Effector CD8-positive, alpha-beta T cell (primary cell): ENCODE measurements at places on chromosomes 4 and X.

GRCh38 chrX:124239911-124240310, 92.5 kb upstream of the TEX13D start:
- no peak for DNase-seq

DNA sequence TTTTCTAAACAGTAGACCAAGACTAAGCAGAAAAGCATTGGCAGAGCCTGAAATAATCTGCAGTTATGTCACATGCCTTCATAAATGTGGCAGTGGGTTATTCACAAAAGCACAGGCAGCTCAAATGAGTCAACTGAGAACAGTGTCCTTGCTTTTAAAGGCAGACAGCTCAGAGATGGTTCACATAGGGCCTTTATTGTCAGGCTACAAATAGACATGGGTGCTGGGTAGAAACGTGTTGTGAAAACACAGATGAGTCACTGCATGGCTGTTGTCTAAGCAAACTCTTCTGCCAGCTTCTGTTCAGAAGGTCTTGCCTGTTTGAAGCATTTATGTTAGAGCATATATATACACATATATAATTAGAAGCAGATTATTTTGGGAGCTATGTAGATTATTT, 118.0 kb downstream of the SLC4A4 start:
- no peak for DNase-seq

DNA sequence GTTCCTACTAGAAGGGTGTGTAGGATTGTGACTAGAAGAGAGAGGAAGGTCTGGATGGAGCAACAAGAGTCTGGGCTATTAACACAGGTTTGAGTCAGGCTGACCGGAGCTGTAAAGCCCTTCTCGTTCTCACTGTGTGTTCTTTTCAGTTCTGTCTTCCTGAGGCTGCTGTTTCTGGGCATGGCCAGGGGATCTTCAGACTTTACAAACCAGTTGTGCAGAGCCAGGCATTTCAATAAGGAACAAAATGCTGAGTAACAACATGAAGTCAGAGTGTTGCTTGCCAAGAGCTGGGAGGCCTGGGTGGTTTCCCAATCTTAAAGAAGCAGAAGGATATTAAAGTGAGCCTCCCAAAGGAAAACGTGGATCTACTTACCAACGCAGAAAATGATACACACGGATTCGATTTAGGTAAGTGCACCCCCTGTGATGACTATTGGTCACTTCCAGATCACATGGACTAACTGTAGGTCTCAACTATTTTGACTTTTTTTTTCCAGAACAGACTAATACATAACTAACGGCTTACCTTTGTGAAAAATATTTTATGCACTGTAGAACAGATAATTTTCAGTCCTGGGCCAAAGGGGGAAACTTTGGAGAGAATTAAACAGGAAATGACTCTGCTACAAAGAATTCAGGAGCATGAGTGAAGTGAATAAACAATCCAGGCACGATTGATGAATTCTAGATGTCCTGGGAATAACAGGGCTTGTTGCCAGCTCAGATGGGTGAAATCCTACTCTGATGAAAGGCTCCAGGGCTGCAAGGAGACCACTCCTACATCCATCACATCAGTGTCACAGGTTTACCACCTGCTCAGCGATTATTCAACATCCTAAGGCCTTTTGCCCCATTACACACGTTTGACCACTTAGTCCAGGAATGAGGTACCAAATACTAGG, 94.5 kb downstream of the ANXA3 start:
- no peak for DNase-seq

GRCh38 chr4:79687006-79687405, 279.0 kb upstream of the GK2 start:
- no peak for DNase-seq

DNA sequence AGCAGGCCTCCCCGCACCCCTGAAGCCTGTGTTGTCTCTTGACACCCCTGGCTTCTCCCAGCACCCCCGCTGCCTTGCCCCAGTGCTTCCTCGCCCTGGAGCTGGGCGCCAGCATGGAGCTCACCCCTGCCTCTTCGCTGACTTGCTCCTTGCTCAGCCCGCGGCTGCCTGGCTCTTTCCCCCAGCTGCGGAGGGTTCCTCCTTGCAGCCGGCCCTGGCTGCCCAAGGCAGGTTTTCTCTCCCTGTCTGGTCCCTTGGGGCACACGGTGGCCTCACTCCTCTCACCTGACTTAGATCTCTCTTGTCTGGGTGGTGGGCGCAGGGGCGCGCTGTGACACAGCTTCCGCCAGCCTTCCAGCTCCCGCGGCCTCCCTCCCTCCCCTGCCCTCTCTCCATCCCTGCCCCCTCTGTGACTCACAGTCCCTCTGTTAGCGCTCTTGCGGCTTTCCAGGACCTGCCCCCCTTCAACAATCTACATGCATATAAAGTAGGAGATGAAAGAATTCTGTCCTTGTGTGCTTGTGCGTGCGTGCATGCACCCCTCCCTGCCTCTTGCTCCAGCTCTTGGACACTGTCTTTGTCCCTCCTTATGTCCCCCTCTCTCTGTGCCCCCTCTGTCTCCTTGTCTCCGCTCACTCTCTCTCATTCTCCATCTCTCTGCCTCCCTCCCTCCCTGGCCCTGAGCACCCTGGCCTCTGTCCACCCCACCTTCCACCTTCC, 2.2 kb downstream of the PLXNB3 start:
- no peak for DNase-seq
